Kasumi-1 (cell line): ENCODE measurements at places on chromosomes 4 and X.

DNA sequence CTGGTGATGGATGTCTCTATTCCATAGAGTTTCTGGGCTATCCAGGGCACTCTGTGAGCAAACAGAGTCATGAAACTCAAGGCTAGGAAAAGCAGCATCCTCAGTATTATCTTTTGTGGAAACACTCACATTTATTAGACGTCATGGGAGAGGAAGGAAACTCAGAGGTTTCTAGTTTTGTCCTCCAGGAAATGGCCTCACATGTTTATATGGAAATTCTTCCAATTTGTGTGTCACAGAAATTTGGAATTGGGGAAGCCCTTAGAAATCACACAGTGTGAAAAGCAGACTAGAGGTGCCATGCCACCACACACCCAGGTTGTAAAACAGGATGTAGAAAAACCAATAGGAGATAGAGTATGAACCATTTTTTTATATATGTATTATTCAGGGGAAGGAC is 31.1 kb downstream of the IDS start:
- DNase-seq: no peak

DNA sequence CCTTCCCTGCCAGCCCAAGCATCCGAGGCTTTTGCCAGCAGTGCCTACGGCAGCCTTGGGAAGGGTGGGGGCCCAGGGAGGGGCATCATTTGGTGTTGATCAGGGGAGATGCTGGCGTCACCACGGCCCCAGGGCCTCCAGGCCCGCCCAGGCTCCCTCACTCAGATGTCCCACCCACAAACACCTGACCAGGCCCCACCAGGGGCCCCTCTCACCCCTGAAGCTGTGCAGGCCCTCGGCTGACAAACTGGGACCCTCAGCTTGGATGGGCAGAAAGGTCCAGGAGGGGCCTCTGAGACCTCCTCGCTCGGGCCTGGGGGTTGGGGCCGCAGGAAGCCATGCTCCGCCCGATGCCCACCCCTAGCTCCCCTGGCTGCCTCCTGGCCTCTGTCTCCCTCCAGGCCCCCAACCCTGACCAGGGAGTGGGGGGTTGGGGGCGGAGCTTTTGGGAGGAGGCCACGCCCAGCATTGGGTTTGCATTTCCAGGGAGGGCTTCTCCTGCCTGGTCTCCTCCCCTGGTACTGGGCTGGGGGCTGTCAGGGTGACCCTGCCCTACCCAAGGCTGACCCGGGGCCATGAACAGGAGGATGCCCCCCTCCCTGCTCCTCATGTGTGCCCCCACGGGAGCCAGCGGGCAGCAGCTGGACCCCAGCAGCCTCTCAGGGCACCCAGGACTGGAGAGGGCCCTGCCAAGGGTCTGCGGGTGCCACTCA is 33.4 kb upstream of the SPON2 start:
- DNase-seq: no peak

GRCh38 chrX:133314281-133314680 is 96.1 kb upstream of the TFDP3 start:
- no peak for DNase-seq

- DNase-seq: peak; percentile 6
These were observed 4.2 kb upstream of the ZXDB start for GRCh38 chrX:57587607-57588006.

- no peak for DNase-seq
These were observed 930.7 kb upstream of the HS3ST1 start for GRCh38 chr4:12359420-12359819.
